ENCODE measurements at places on chromosomes 1 and 21.
A peak's percentile ranks its signal among the peaks of the same experiment; 100 is the strongest.

GRCh38 chr1:24705260-24706073, 39.8 kb upstream of the CLIC4 start:
- peak; percentile 82 for DNase-seq

DNA sequence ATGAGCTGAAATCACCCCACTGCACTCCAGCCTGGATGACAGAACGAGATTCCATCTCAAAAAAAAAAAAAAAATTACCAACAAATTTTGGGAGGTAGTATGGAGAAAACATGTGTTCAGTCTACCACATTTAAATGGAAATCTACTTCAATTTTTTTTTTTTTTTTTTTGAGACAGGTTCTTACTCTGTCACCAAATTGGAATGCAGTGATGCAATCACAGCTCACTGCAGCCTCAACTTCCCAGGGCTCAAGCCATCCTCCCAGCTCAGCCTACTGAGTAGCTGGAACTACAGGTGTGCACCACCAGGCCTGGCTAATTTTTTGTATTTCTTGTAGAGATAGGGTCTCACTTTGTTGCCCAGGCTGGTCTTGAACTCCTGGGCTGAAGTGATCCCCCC, 82.1 kb downstream of the GFI1 start:
- peak; percentile 8 for DNase-seq

DNA sequence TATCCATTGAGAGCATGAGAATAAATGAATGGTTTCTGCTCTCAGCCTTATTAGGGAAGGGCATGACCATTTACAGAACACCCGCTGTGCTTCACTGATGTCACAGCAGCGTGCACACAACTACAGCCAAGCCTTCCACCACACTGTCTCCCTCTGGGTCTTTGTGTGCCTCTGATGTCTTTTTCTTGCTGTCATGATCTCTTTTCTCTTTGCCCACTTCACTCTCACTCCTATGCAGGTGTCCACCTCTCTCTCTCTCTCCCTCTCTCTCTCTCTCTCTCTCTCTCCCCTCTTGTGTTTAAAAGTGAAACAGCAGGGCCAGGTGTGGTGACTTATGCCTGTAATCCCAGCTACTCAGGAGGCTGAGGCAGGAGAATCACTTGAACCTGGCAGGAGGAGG, 232.5 kb upstream of the JUN start:
- DNase-seq, result peak; percentile 34

DNA sequence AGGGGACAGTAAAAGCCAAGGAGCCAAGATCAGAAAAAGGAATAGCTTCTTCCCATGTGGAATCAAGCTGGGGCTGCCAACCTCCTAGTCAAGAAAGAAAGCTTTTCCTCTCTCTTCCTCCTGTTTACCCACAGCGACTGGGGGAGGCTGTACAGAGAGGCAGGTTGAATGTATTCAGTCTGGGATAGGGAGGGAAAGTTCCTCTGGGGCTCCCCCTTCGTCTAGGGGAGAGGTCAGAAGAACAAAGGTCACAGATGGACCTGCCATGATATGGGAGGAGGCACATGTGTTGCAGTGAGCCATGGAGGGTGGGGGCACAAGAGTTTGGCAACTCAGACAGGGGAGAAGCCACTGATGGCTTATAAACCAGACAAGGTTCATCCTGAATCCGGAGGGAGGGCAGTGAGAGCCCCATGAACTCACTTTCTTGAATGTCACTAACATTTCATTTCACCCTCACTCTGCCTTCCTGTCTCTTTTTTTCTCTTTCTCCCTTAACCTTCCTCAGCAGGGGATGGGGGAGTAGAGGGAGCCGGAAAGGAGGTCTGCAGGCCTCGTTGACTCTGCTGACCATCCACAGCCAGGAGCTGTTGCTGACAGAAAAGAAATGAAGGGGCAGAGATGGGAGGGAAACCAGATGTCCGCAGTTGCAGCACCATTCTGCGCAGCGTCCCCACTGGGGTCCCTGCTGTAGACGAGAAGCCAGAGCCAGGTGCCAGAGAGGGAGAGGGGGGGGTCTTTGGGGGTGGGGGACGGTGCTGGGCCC, 61.1 kb downstream of the PLXNA2 start:
- DNase-seq, result no peak

GRCh38 chr1:234600418-234601281, 9.3 kb downstream of the IRF2BP2 start:
- peak; percentile 18 for DNase-seq

GRCh38 chr1:50978852-50979781, 9.1 kb downstream of the CDKN2C start:
- no peak for DNase-seq

- no peak for DNase-seq
Measured at GRCh38 chr1:43949678-43950077, 2.9 kb downstream of the IPO13 start.

GRCh38 chr1:193590102-193590501, 403.7 kb upstream of the B3GALT2 start:
- DNase-seq, result no peak

Data from fibroblast of skin of right quadriceps (primary cell).